Activated T-helper 2 cell treated with anti-CD3 and anti-CD28 coated beads, Interferon-gamma antibody, Interleukin-2, Interleukin-4, amounts not matched to agents 10 μg/mL and 5 μg/mL and 100 μg/mL, durations not matched to agents 14 hours and 24 hours and 36 hours (primary cell): ENCODE measurements at places on chromosomes 4 and X.

DNA sequence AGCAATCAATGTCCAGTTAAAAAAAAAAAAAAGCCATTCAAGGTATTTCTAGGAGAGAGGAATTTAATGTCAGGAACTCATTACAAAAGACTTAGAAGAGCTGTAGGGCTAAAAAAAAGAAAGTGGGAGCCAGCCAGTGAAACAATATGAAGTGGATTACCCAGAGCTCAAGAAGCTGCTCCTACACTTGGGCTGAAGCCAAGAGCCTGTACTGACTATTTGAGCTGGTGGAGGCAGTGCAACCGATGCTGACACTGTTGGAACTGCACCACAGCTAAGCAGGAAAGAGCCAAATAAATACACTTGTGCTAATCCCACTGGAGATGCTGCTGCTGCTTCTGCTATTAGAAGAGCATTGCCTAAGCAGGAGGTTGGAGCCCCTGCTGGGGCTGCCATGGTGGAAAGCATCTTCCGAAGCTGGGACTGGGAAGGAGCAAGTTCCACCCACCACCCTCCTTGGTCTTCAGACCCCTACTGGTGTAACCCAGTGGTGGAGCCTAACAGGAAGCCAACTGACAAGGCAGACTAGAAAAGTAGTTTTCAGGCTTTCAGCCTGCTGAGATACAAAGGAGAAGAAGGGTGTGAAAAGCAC, 65.4 kb downstream of the CXXC4 start:
- DNase-seq: no peak

DNA sequence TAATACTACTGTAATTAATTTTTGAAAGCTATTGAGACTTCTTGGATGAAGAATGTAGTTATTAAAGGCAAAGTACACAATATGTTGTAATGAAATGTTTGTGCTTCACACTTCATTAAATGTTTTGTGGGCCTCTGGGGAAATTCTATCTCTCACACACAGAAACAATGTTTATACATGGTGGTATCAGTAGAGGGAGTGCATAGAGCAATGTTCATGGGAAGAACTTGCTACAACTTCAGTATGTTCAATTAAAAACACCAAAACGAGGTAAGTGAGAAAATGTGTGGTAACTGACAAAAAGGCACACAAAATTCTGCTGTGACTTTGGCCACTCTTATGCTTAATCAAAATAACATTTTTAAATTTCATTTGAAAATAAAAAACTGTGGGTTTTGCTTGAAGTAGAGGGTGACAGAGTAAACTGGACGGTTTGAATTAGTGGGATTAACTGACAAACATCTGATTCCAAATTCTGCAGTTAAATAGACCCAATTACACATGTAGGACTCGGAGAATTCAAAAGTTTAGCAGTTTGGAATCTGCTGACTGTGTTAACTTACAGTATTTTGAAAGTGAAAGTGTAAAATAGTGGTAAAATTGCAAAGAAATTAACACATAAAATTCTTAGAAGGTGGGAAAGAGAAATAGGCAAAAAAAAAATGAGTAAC, 111.4 kb upstream of the TTC29 start:
- DNase-seq: no peak

GRCh38 chr4:95017305-95018064, 259.7 kb downstream of the BMPR1B start:
- no peak for DNase-seq

DNA sequence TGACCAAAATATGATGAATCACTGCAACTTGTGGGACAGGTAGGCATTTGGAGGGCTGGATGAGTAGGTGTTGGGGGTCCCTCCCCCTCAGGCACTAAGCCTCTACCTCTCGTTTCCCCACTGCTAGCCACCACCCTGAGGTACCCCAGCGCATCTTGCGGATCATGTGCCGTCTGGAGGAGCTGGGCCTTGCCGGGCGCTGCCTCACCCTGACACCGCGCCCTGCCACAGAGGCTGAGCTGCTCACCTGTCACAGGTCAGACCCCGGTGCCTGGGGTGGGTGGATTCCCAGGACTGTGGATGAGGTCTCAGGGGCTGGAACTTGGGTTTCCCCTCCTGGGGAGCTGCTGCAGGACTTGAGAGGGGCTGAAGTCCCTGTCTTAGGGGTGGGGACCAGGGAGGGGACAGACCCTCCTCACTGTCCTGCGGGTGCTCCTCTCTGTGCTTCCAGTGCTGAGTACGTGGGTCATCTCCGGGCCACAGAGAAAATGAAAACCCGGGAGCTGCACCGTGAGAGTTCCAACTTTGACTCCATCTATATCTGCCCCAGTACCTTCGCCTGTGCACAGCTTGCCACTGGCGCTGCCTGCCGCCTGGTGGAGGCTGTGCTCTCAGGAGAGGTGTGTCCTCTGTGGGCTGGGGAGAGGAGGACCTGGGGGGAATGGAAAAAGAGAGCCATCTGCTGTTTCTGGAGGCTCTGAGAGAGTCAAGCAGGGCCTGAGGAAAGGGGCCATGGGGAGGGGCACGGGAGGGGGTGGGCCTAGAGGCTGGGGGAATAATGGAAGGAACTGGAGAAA, 10.1 kb upstream of the ERAS start:
- no peak for DNase-seq

- DNase-seq: no peak
Measured at GRCh38 chr4:18234108-18234507, 212.6 kb upstream of the LCORL start.

DNA sequence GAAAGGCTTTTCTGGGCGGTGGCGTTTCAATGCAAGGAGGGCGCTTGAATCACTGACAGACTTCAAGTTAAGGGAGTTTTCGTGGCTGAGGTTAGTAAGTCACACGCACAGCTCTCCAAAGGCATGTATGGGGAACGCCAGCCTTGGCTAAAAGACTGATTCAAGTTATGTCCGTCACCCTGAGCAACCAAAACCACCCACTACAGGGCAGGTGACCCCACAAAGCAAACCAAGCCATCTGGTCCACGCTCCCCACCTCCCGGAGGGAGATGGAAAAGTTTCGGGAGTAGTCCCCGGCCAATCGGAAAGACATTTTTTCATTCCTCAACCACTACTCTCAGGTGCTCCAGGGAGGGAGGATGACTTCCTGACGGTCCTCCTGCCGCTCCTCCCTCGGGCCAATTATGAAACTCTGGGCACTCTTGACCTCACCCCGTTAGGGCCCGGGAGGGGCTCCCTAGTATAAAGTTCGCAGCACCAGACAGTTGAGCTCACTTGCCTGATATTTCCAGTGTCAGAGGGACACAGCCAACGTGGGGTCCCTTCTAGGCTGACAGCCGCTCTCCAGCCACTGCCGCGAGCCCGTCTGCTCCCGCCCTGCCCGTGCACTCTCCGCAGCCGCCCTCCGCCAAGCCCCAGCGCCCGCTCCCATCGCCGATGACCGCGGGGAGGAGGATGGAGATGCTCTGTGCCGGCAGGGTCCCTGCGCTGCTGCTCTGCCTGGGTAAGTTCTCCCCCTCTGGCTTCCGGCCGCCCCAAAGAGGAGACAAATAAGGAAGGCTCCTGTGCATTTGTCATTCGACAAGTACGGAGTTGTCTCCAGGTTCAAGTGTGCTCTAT, at the start of gene EREG:
TSS of gene EREG (plus strand) at position 494 of the 840 bp plus-strand sequence. CDS start at position 658, 164 bp downstream.
- no peak for DNase-seq

DNA sequence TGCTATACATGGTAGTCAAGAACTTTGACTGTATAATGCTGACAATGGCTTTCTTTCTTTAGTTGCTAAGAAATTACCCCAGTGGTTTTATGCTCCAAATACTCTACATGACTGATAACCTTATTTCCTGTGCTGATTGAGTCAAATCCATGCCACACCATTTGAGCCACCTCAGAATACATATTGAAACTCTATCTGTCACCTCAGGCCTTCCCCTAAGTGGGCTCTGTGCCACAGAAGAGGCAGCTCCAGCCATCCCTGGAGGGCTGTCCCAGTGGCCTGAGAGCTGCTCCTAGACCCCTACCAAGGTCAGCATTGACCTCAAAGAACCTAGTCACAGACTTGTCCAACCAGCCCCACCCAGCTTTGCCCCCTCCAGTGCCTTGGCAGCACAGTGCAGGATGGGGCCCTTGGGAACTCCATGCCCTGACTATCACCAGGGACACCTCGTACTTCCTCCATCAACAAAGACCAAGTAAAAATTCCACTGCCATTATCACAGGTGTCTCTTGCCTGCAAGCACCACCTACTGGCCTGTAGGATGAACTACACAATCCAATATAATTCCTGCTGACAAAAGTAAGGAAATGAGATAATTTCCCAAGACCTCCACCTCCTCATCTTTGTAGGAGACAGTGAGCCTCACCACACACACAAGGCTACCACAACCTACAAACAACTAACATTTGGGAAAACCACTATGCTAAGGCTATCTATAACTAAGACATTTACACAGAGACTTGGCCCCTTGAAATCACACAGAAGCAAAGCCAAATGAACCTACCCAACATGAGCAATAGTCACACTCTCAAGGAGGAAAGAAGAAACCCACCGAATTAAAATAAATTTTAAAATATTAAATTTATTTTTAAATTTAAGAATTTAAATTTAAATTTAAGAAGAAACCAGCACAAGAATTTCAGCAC, 239.9 kb downstream of the NKX6-1 start:
- no peak for DNase-seq

GRCh38 chrX:114582264-114582632, 1.6 kb upstream of the HTR2C start:
- DNase-seq: no peak

DNA sequence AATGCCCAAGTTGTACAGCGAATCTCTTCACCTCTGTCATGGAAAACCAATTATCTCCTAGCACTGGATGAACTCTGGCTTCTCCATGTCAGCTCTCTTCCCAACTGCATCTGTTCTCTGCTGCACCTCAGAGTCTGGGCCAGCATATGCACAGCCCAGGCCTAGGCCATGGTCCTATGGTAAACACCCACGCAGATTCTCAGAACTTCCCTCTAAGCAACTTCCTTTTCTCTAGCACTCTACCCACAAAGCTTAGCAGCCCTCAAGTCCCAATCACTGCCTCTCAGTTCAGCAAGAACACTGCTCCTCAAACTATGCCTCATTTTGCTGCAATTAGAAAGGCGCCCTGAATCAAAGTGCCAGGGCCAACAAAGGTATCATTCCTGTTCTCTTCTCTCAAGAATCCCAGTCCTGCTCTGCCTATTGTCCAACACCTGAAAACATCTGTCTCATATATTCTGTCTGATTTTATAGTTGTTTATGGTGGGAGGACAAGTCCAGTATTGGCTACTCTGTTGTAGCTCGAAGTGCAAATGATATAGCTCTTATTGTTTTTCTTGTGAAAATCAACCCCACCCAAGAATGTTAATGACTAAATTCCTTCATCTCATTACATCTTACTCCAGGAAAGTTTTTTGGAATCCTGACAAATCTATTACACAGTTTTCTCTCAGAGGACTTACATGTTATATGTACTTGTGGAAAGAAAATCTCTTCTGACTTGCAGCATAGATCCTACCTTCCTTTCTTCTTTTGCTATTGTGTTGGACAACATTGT, 85.4 kb downstream of the DCHS2 start:
- no peak for DNase-seq

DNA sequence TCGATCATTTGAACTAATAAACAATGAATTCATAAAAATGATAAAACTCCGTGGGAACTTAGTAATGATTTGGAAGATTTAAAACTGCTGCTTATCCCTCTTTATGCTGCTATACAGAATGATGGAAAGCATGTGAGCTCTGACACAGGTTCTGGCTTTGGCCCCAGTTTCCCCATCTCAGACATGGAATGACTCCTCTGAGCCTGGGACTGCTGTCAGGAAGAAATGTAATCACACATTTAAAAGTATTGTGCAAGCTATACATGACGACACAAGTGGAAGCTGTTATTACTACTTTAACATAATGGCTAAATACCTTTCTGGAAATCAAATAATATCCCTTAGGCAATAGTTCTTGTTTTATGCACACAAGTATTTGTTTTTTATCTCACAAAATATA, 161.7 kb downstream of the DCHS2 start:
- DNase-seq: no peak

- no peak for DNase-seq
Measured at GRCh38 chr4:76564123-76564915, 129.3 kb downstream of the SHROOM3 start.

DNA sequence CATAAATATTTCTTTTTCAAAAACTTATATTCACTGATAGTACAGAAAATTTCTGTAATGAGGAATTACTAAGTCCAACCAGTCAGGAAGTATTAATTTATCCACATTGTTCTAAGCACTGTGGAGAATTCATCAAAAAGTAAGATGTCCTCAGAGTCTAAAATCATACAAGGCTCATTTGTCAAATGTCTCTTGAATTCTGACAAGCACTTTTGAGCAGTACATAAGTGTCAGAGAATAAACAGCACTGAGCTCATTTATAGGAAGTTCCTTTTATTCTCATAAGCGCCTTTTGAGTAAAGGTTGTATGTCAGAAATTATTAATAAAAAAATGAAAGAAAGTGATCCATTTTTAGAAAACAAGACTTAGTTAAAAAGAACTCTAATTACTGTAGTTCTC, 523.2 kb upstream of the EPHA5 start:
- no peak for DNase-seq

- no peak for DNase-seq
Measured at GRCh38 chr4:145819853-145820181, 118.8 kb downstream of the ZNF827 start.

DNA sequence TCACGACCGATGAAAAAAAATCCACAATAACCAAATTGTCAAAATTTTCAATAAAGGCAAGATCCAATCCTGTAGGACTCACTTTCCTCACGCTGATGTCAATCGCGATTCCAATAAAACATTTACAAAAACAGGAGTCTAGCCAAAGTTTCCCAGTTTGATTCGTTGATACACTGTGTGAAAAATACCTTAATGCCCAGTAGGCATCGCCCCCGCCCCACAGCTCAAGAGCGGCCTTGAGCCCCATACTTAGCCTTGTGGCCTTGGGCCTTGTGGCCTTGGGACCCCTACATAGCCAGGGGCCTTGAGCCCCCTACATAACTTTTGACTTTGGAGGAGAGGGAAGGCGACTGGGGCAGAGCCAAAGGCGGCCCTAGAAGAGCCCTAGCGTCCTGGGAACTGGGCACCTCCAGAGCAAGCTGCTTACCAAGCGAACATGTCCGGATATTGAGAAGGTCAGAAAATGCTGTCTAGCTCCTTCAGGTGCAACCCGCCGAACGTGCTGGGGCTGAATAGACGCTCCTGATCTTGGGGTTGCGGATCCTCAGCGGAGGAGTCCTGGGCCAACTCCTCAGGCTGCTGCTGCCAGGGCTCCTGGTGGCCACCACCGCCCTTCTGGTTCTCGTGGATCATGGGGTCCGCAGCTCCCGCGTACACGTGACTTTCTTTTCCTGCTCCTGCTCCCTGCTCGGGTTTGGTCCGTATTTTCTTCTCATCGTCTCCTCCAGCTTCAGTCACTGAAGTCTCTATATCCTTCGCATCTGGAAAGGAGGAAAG, 62.9 kb downstream of the RHOXF2B start:
- DNase-seq: no peak

DNA sequence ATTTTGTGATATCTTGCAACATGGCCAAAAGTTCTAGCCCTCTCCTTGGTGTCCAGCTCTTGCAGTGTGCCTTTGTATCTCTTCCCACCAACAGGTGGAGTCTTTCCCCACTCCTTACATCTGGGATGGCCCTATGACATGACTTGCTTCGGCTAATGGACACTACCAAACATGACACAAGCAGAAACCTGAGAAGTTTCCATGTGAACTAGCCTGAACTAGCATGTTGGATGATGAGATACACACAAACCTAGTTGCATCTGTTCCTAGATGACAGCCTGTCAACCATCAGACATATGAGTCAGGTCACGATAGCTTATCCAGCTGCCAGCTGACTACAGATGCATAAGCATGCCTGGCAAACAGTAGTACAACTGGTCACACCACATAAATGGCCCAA, 207.5 kb upstream of the FTHL17 start:
- DNase-seq: no peak
